ENCODE measurements at places on chromosomes 3 and 15. TPM values are rescaled to one million over a fixed set of nuclear protein-coding genes. Genes with fewer than 3 reads are reported as not detected.

The MYZAP gene
- total RNA-seq = 1.6 TPM

The FETUB gene
- total RNA-seq = not detected

The SMAD6 gene
- 11.0 TPM for total RNA-seq

The MAP1A gene
- 90.5 TPM for total RNA-seq

The NEDD4 gene
- total RNA-seq = 53.1 TPM

The ALPK3 gene
- total RNA-seq = 0.11 TPM

The CRYGS gene
- 2.1 TPM for total RNA-seq

The AP3B2 gene
- 0.22 TPM for total RNA-seq

The DAZL gene
- not detected for total RNA-seq

The TMC3 gene
- not detected for total RNA-seq

The AMT gene
- total RNA-seq = 0.66 TPM

The SLC27A2 gene
- total RNA-seq = 0.22 TPM

The ST3GAL6 gene
- total RNA-seq = 12.9 TPM

The BRK1 gene
- total RNA-seq = 83.0 TPM

The SLC9A9 gene
- total RNA-seq = 8.0 TPM

The ERICH6 gene
- total RNA-seq = not detected

The SLC25A38 gene
- 18.0 TPM for total RNA-seq

The FAM174B gene
- 1.00 TPM for total RNA-seq

The LTF gene
- total RNA-seq = not detected

The GOLGA8S gene
- total RNA-seq = under 0.01 TPM

The ITIH3 gene
- total RNA-seq = 0.12 TPM

The ATRIP gene
- 13.4 TPM for total RNA-seq

The PP2D1 gene
- not detected for total RNA-seq

The PLSCR2 gene
- total RNA-seq = not detected

The FRG2C gene
- not detected for total RNA-seq

The UBXN7 gene
- total RNA-seq = 20.4 TPM

The TRH gene
- total RNA-seq = not detected

The KLHL40 gene
- total RNA-seq = not detected

The TMEM207 gene
- not detected for total RNA-seq

The PTH1R gene
- 1.00 TPM for total RNA-seq

The ANKRD34C gene
- not detected for total RNA-seq

The ATP8B4 gene
- 2.1 TPM for total RNA-seq

The DOCK3 gene
- 0.12 TPM for total RNA-seq

Data from uterine smooth muscle cell (primary cell).